ENCODE measurements at places on chromosomes 4 and X.

GRCh38 chrX:70921709-70922352, 9.1 kb downstream of the SLC7A3 start:
- DNase-seq: no peak

DNA sequence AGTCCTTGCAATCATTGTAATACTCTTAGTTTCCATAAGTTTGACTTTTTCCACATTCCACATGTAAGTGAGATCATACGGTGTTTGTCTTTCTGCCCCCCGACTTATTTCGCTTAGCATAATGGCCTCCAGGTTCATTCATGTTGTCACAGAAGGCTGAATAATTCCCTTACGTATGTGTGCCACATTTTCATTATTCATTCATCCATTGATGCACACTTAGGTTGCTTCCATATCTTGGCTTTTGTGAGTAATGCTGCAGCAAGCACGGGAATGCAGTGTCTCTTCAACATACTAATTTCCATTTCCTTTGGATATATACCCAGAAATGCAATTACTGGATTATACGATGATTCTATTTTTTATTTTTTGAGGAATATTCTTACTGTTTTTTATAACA, 22.0 kb upstream of the VEGFC start:
- DNase-seq: no peak

DNA sequence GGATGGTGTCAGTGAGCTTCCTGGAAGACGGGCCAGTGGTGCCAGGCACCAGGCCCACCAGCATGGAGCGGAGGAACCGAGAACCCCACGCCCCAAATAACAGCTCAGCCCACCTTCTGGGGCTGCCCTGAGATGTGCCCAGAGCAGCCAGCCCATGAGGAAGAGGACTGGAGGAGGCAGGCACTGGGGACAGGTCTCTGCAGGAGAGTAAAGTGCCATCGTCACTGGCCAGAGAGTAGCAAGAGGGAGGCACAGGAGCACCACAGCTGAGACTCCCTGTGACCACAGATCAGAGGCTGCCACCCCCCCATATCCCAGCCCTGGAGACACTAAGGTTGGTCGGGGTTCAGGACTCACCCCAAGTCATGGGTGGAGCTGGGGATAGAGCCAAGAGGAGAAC, 63.0 kb downstream of the PPP2R2C start:
- DNase-seq: no peak

- no peak for DNase-seq
Measured at GRCh38 chr4:79757600-79757999, 315.4 kb downstream of the ANTXR2 start.

- no peak for DNase-seq
Measured at GRCh38 chr4:80913381-80913780, 117.1 kb upstream of the BMP3 start.

GRCh38 chrX:44470816-44471215, 71.8 kb downstream of the FUNDC1 start:
- no peak for DNase-seq

DNA sequence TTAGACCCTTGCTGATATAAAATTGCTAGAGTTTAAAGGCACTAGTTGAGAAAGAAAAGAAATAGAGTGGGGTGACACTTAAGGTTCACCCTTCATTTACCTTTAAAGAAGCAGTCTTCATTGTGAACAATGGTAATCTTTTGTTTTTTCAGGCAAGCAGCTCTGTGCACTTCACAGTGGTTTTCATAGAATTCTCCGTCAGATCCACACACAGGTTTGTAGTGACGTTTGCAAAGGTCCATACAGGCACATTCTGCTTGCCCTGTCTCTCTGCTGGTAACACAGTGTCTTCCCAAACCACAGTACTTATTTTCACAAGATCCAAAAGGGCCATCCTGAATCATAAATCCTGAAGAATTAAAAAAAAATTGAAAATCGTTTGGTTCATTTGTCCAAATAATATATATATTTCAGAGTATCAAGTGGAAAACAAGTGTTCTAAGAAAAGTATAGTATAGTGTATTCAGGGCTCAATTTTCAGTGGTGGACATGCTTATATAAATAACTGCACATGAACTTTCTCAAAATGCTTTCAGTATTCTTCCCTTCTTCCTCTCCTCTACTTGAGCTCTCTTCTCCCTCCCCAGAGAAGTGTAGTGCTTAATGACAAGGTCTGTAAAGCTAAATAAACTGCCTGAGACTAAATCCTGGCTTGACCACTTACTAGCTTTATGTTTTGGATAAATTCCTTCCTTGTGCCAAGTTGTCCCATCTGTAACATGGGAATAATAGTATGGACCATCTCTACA, 243.3 kb downstream of the FSTL5 start:
- no peak for DNase-seq

DNA sequence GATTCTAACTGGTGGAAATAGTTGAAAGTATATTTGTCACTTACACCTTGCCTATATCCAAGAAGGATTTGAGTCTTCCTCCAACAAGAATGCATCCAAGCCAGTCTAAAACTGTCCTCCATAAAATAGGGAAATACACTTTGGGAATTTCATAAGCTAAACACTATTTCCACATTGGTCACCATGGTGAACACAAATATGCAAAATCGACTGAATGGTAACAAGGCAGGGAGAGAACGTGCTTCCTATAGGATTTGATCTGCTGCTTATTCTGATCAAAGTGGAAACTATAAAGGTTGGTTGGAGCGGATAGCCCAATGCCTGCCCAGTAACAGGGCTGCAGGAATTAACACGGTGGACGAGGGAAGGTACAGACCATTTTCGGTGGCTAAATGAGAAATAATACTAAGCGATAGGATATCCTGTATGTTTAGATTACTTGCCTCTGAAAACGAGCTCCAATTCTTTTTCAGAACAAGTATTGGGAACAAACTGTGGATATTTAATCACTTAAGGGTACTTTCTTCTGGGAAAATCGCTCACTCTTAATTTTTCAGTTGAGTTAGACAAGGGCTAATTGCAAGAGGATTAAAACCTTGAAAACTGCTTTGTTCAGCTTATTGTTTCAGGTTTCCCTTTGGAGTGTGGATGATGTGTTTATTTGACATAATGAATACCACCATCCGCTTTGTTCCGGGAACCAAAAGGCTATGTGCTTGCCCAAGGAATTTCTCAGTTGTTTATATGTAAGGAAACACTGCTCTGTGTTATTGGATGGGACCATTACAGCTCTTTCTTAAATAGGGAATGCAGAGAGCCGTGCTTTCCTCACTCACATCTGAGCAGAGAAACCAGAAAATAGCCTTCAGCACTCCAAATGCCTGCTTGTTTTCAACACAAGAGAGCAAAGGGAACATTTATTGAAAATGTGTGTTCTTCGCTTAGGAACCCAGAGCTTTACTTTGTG, 194.4 kb downstream of the CBR4 start:
- no peak for DNase-seq

GRCh38 chr4:147924604-147925412, 192.9 kb downstream of the ARHGAP10 start:
- no peak for DNase-seq

GRCh38 chr4:161714931-161715330, 448.9 kb downstream of the FSTL5 start:
- no peak for DNase-seq

DNA sequence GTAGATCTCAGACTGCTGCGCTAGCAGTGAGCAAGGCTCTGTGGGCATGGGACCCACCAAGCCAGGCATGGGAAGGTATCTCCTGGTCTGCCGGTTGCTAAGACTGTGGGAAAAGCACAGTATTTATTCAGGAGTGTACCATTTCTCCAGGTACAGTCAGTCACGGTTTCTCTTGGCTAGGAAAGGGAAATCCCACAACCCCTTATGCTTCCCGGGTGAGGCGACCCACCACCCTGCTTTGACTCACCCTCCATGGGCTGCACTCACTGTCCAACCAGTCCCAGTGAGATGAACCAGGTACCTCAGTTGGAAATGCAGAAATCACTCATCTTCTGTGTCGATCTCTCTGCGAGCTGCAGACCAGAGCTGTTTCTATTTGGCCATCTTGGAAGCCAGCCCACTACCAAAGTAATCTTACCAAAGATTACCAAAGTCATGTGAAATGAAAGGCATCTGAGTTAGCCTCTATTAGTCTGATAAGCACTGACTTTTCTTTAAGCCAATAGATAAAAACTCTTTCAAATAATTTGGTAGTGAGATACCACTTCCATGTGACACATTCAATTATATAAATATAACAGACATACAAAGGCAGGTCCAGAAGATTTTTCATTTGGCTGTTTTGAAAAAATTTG, 8.5 kb upstream of the HTN1 start:
- DNase-seq: no peak

- DNase-seq: no peak
Measured at GRCh38 chr4:41212616-41213203, 1.6 kb downstream of the APBB2 start.

GRCh38 chr4:80454040-80454439, 118.5 kb downstream of the CFAP299 start:
- no peak for DNase-seq

DNA sequence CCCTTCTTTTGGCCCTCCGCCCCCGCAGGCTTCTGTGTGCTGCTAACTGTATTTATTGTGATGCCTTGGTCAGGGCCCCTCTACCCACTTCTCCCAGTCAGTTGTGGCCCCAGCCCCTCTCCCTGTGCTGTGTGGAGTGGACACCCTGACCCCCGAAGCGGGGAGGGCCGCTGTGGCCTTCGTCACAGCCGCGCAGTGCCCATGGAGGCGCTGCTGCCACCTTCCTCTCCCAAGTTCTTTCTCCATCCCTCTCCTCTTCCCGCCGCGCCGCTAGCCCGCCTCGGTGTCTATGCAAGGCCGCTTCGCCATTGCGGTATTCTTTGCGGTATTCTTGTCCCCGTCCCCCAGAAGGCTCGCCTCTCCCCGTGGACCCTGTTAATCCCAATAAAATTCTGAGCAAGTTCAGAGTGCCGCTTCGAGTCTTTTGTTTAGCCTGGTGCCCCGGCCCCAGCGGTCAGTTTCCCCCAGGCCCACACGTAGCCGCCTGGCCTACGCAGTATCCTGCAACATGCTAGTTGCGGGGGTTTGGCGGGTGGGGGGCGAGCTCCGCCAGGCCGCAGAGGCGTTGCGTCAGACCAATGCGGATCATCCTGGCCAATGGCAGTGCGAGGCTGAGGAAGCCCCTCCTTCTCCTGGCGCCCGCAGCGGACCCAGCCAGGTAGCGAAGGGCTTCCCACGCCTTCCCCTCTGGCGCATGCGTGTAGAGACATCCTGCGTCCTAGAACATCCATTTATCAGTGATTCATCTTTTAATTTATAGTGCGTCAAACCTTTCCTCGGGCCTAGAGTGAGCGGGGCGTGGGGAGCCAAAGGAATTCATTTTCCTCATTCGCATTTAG, 5.6 kb upstream of the KANTR start:
- no peak for DNase-seq

DNA sequence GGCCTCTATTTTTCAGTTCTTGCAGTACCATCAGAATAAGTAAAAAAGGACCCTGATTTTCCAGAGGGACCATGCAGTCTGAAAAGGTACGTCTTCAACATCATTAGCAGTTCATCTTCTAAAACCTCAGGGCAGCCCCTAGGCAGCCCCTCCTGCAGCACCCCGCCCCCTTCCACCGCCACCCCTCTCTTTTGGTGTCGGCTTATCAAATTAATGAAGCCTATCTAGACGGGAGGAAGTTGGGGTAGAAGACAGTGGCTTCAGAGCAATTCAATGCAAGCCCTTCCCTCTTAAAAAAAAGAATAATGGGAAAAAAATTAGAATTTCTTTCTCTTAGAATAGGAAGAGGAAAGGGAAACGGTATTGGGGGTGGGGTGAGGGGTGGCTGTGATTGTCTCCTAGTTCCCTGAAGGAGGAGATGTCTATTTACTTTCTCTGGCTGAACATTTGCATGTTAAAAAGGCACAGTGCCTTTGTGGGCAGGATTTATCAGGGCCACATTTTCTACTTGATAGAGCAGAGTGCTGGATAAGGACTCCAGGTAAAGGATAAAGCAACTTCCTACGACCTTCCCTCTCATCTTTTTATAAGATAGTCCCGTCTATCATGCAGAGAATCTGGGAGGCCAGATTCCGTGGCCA, 159.4 kb downstream of the MGST2 start:
- DNase-seq: no peak

- DNase-seq: no peak
Measured at GRCh38 chrX:44733931-44734330, 109.9 kb upstream of the DUSP21 start.

GRCh38 chr4:106063009-106063408, 167.7 kb downstream of the NPNT start:
- no peak for DNase-seq

- no peak for DNase-seq
Measured at GRCh38 chr4:156672492-156673305, 298.9 kb downstream of the PDGFC start.

GRCh38 chrX:144798972-144799371, 448.3 kb upstream of the SPANXN1 start:
- no peak for DNase-seq

DNA sequence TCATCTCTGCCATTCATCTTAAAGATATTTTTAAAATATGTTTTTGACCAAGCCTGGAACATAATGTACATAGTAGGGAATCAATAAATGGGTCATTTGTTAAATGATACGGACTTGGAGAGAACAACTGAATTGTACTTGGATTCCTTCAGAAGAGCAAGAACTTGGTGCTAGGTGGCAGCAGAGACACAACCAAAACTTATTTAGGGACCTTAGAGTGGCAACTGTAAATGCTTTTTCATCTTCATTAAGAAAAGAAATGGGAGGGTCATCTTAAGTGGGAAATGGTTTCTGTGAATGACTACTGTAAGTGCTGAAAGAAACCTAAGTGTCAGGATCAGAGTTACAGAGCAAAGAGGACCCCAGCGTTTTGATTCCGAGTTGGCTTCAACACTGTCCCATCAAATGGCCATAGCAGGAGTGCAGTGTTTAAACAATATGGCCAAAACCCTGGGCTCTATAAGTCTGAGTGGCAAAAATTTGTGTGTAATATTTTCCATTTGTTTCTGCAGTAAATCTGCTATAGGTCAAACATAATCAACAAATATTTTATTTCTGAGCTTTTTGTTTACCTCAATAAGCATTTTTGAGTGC, 213.6 kb downstream of the PALLD start:
- no peak for DNase-seq

DNA sequence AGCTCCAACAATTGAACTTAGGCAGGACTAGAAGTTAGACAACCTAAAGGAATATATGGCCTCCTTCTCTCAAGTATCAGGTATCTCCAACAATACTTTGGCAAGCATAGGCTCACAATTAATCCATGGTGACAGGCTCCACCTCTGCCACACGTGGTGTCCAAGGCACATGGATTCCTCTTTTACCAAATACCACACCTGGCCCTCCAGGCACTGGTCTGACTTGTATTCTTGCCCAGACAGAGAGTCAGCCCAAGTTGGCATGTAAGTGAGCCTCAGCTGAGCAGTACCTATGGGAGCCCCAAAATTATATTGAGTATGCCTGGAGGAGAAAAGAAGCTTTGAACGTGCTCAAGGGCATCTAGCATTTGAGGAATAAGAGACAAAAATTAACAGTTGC, 19.6 kb downstream of the SRPX2 start:
- no peak for DNase-seq

- no peak for DNase-seq
Measured at GRCh38 chrX:12771445-12772069, 19.7 kb upstream of the PRPS2 start.

DNA sequence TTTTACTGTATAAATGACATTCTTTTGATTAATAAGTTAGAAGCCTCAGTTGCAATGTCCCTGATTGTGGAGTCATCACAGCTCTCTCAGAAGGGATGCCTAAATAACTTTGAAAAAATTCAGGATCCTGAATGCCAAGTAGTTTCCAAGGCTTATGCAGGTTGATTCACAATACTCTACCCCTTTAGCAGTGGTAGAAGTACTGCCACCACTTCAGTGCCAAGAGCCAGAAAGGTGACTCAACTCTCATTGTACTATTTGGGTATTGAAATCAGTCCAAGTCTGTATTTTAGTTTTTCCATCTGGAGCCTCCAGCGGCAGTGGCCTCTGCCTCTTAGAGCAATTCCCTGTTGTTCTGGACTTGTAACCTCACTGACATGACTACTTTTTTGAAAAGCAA, 320.1 kb upstream of the NDST4 start:
- DNase-seq: no peak

All from cortex of kidney (tissue), 1 donor.